Esophagus squamous epithelium (tissue), 5 donors: ENCODE measurements at places on chromosomes 13 and 19.

GRCh38 chr13:49124693-49125304, 95.3 kb upstream of the MLNR start:
- no peak for DNase-seq
- H3K4me3 ChIP-seq = no peak overlapping the region
- H3K27me3 ChIP-seq = no peaks in the 10 kb centered on the region
- H3K4me1 ChIP-seq = no peaks in the 10 kb centered on the region

DNA sequence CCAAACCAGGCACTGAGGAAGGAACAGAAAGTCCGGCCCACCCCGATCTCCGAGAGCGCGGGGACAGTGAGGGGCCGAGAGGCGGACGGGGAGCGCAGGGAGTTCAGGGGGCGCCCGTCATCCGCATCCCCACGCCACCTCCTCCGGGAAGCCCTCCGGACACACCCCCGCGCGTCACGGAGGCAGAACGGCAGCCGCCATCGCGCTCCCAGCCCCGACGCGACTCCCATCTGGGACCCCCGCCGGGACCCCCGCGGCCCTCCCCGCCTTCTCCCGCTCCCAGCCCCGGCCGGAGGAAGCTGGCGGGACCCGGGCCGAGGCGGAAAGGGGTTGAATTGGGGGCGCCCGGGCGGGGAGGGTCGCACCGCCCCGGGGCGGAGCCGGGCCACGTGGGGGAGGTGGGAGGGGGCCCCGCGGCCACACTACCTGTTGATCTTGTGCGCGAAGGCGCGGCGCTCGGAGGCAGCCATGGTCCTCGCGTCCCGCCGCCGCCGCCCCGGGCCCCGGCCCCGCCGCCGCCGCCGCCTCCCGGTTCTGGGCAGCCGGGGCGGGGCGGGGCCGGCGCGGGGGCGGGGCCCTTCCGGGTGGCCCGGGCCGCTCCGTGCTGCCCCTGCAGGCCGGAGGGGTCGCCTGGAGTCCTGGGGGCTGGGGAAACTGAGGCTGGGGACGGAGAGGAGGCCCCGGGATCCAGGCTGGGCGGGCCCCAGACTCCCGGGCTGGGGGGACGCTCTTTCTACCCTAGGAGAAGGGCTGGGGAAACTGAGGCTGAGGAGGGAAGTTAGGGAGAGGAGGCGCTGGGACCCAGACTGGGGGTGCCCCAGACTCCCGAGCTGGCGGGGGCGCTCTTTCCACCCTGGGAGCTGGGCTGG, at the start of gene DOCK6:
TSS of gene DOCK6 (minus strand) at position 554 of the 869 bp plus-strand sequence. CDS start at position 470, 84 bp downstream.
- peak within 1 kb of the TSS; percentile 92 for H3K27ac ChIP-seq
- no peaks in the 10 kb centered on the region for H3K36me3 ChIP-seq
- no peaks in the 10 kb centered on the region for H3K27me3 ChIP-seq

DNA sequence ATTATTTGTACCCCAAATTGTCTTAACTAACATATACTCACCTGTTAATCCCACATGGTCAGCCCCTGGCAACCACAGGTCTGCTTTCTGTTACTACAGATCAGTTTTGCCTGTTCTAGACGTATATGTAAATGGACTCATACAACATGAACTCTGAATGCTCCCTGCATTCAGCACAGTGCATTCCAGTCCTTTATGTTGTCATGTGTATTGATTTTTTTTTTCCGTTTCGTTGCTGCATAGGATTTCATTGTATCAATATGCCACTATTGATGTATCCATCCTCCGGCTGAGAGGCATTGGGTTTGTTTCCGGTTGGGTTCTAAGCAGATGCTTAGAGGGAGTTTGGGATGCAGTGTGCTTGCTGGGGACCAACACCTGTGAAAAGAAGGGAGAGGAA, 36.1 kb upstream of the TNFRSF19 start:
- H3K27ac ChIP-seq = no peak overlapping the region
- no peak for DNase-seq
- H3K4me1 ChIP-seq = peaks cover 6% of the 10 kb centered on the region
- H3K36me3 ChIP-seq = no peaks in the 10 kb centered on the region

DNA sequence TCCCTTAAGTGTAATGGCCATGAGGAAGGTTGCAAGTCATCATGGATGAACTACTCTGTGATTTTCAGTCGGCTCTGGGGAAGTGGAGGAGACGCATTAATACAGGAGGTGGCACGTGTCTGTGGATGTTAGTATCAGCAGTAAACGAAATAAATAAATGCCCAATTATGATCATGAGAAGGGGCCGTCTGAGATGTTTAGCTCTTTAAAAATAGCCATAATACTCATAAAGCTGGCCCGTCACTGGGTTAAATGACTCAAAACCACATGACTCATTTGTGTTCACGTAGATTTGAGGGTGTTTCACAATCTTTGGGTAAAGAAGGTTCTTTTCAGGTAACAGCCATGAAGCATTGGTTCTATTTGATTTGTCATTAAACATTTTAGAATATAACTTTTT, 620.6 kb downstream of the GPC6 start:
- no peak overlapping the region for H3K27ac ChIP-seq
- no peaks in the 10 kb centered on the region for H3K27me3 ChIP-seq
- no peaks in the 10 kb centered on the region for H3K36me3 ChIP-seq
- no peaks in the 10 kb centered on the region for H3K4me1 ChIP-seq

DNA sequence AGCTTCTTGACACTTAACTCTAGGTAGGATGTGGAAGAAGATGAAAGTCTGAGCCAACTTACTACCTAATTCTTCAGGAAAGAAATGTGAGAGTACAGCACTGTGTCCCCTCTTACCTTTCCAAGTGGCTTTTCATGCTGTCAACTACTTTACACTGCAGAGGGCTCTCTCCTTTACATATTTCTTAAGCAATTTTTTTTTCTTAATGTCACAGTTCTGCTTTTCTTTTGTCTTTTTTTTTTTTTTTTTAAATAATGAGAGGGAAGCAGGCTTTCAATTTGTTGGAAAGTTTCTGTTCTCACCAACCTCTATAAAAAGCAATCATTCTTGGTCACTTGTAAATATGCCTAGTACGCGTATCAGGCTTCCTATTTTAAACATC, 212.7 kb upstream of the MIR17HG start:
- no peaks in the 10 kb centered on the region for H3K4me1 ChIP-seq
- DNase-seq = no peak
- H3K36me3 ChIP-seq = no peaks in the 10 kb centered on the region

DNA sequence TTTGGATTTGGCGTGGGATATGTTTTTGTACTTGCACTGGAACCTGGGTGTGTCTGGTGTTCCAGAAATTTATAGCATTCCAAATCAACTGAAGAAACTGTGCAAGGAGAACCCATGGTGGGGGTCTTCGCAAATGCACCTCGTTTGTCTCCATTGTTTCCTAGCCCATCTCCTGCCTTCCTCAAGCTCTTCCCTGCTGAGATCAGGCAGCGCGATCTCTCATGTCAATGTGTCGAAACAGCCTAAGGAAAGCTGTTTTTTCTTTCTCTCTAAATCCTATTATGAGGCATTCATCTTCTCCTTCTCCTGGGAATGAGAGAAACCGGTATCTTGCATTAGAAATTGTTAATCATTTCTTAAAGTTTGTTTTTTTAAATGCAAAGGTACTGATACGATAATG, 131.0 kb downstream of the KLF5 start:
- H3K27ac ChIP-seq = no peak overlapping the region
- DNase-seq = no peak
- H3K4me3 ChIP-seq = no peak overlapping the region
- H3K4me1 ChIP-seq = peaks cover 3% of the 10 kb centered on the region

DNA sequence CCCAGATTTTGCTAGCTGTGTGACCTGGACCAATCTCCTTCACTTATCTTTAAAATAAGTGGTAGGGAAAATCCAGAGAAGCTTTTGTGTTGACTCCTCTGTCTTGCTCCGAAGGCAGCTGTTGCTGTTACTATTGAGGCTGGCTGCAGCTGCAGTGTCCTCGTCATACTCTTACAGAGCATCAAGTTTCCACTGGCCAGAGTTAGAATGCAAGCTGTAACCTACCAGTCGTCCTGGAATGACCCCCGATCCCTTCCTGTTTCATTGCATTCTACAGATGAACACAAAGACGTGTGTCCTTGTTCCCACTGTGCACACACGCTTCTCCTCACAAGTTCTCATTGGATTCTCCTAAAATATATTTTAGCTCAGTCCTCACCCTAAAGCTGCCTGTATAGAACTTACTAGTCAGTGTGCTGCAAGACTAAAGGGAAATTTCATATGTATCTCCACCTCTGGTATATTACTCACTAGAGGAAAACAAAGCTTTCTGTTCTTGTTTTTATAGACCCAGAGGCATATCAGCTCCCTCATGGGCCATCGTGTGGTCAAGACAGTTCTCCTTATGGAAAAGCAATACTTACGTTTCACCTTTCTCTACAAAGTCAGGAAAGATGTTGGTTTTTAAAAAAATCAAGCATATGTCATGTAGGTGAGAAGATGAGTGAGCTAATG, 589.8 kb downstream of the LMO7 start:
- no peak overlapping the region for H3K4me3 ChIP-seq
- H3K36me3 ChIP-seq = no peaks in the 10 kb centered on the region
- H3K27ac ChIP-seq = no peak overlapping the region
- no peak for DNase-seq
